CD4-positive, alpha-beta memory T cell (primary cell): ENCODE measurements at places on chromosomes 2 and 18. TPM values are rescaled to one million over a fixed set of nuclear protein-coding genes. Genes with fewer than 3 reads are reported as not detected.

The TUBB8B gene
- total RNA-seq: not detected

The PPP1R1C gene
- not detected for total RNA-seq

The PLEKHH2 gene
- total RNA-seq: 1.2 TPM

GRCh38 chr2:114543236-114543766 lies 100.9 kb downstream of the DPP10 start:
- H3K4me1 ChIP-seq: no peaks in the 10 kb centered on the region
- no peak for DNase-seq
- no peak overlapping the region for H3K27ac ChIP-seq
- H3K4me3 ChIP-seq: no peak overlapping the region
- H3K27me3 ChIP-seq: no peaks in the 10 kb centered on the region

DNA sequence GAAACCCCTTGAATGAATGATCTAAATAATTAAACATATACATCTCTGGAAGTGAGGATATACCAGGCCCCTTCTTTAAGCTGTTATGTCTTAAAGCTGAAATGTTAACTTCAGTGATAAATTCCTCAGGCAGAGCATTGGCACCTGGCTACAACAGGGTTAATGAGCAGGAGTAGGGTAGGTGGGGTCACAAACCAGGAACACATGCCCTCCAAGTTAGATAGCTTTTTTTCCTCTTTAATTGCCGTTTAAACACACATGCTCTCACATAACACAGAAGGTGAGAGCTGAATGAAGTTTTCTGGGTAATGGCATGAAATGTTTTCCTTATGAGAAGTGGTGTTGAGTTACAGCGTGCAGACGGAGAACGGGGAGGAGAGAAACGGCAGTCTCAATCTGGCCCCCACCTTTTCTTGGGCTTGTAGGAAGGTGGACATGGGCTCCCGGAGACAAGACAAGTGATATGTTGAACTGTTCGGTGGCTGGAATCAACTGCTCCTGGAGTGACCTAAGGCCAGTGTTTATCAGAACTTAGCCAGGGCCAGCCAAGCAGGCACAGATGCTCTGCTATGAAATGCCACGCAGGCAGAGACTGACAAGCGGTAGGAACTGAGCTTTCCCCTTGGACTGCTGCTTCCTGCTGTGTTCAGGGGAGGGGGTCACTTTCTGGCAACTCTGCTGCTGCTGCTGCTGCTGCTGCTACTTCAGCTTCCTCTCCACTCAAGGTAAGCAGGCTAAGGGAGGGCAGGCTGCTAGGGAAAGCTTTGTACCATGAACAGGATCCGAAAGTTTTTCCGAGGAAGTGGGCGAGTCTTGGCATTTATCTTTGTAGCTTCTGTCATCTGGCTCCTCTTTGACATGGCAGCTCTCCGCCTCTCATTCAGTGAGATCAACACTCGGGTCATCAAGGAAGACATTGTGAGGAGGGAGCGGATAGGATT lies at the start of gene GALNT5:
Gene GALNT5, plus strand, starts transcription at position 394 of the 941 bp plus-strand sequence. Its CDS starts 378 bp downstream, at position 772.
- no peak within 1 kb of the TSS for H3K4me3 ChIP-seq
- no peaks in the 10 kb centered on the region for H3K4me1 ChIP-seq
- H3K27me3 ChIP-seq: no peaks in the 10 kb centered on the region
- no peak within 1 kb of the TSS for H3K27ac ChIP-seq
- DNase-seq: no peak

The DPYSL5 gene
- not detected for total RNA-seq

The CYRIA gene
- 0.11 TPM for total RNA-seq
